Stimulated activated CD8-positive, alpha-beta memory T cell treated with anti-CD3 and anti-CD28 coated beads, Interleukin-2, amount 100 ng/mL, for 1 hour (primary cell): ENCODE measurements at places on chromosomes 13 and 19.

- no peak for DNase-seq
Observed at GRCh38 chr13:110282316-110282841, 24.6 kb downstream of the COL4A1 start.

DNA sequence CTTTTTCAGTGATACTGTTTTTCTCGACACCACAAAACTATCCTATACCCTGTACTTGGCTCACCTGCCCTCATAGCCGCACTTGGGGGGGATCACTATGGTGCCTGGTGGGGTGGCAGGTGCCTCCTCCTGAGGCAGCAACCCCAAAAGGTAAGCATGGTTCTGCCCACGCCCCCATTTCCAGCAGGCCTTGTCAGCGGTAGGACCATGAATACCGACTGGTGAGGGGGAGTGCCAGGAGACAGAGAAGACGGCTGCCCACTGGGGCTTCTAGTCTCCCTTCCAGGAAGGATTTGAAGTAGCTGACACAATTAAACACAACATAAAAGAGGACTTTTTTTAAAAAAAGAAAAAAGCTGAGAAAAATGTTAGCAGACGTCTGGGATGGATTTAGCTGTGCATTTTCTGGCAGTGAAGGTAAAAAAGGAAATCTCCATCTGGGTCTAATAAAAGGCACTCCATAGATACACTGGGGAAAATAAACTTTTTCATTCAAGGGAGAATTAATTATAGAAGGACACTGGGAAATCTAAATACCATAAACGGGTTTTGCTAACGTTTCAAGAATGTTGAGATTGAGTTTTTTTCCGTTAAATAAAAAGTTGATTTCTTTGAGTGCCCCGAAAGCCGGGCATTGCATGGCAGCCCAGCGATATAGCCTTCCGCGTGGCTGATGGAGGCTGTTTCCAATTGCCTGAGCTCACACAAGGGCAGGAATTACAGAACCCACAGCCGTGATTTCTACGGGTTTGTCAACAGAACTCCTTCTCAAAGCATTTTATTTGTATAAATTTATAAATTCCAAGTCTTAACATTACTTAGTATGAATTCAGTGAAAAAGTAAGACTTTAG is 45.1 kb downstream of the ATP11A start:
- no peak for DNase-seq

GRCh38 chr13:41213316-41213715 is 18.9 kb upstream of the KBTBD7 start:
- DNase-seq = no peak

DNA sequence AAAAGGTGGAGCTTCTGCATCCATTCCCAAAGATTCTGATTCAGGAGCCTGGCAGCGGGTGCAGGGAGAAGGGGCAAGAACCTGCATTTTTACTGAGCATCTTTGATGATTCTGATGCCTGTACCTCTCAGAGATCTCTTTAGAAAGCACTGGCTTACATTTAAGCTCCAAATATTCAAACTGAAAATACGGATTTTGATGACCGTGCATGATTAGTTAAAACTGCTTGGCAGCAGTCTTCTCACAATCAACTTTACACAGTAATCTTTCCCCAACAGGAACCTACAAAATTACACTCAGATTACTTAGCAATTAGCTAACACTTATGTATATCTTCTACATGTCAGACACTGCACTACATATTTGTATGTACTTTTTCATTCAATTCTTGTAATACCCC is 108.9 kb downstream of the DOCK9 start:
- no peak for DNase-seq

DNA sequence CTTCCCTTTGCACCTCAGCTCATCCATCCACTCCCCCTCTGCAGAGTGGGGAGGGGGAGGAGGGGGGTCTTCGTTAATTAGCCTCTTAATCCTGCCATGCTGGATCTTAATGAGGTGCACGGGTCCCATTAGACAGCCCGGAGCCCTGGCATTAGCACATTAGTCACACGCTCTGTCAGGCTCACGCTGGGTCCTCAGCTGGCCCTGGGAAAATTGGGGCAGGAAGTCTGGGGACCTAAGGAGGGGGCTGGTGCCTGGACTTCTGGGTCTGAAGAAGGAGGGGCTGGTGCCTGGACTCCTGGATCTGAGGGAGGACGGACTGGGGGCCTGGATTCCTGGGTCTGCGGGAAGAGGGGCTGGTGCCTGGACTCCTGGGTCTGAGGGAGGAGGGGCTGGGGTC is 444 bp upstream of the NCCRP1 start:
- no peak for DNase-seq

- no peak for DNase-seq
Observed at GRCh38 chr19:47111682-47112165, 1.9 kb downstream of the ZC3H4 start.

DNA sequence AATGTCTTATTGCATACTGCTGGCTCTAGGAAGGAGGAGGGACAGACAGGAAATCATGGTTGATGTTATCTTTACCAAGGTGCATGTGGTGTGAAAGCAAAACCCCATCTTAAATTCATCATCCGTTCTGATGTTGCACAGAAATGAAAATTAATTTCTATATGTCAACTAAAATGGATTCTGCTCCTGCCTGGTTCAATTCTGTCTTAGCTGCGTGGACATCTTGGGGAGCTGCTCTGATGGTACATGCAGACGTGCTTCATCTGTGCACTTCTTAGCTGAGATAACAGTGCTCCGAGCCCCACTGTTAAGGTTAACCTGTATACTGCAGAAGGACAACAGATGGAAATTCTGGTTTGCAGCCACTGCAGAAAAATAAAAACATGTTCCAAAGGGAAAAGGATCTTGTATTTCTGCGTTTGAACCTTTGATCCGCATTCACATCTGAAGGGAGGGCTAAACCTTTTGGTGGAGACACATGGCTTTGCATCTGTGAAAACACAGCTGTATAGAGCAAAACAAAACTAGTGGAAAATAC is 155.6 kb downstream of the TM9SF2 start:
- DNase-seq = no peak

DNA sequence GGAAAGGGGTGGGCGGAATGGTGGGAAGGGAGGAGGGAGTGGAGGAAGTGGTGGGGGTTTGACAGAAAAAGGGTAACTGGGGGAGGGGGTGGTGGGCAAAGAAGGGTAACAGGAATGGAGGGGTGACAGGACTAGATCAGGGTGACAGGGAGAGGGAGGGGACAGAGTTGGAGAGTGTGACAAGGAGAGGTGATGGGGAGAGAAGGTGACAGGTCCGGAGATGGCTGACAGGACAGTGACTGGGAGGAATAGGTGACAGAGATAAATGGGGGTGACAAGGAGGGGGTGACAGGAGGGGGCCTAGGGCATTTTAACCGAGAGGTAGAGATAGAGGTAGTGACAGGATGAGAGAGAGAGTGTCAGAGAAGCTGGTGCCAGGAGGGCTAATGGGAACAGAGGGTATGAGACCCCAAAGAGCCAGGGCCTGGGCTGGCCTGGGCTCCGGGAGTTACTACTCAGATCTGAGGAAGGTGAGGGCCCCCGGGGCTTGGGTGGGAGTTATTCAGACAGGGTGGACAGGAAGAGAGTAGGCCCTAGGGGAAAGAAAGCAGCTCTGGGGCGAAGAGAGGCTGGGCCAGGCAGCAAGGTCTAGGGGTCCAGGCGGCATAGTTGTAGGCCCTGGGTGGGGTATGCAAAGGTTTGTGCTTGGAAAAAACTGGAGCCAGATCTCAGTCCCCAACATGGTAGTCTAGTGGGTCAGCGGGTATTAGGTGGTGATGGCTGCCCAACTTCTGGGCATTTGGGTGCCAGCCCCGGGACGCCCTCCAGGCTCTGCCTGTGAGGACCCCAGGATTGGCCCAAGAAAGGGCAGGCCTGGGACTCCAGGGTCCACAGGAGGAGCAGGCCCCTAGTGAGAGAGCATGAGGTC is 660 bp downstream of the CIC start:
- DNase-seq = no peak

DNA sequence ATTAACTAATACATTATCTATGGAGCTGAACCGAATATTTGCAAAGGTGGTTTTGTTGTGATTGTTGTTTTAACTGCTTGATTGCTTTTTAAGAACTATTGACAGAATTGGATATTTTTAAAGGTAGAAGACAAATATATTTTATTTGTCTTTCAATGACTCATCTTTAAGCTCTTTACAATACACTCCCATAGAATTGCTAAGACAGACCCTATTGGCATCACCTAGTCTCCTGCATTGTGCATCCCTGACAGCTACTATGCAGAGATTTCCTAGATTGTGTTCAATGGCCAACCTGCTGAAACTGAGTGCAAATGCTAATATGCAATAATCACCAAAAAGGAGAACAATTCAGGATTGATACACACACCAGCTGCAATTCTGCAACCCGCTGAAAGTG is 19.7 kb upstream of the SCEL start:
- DNase-seq = no peak

- DNase-seq = no peak
Observed at GRCh38 chr19:10037809-10038208, 24.5 kb downstream of the RDH8 start.

DNA sequence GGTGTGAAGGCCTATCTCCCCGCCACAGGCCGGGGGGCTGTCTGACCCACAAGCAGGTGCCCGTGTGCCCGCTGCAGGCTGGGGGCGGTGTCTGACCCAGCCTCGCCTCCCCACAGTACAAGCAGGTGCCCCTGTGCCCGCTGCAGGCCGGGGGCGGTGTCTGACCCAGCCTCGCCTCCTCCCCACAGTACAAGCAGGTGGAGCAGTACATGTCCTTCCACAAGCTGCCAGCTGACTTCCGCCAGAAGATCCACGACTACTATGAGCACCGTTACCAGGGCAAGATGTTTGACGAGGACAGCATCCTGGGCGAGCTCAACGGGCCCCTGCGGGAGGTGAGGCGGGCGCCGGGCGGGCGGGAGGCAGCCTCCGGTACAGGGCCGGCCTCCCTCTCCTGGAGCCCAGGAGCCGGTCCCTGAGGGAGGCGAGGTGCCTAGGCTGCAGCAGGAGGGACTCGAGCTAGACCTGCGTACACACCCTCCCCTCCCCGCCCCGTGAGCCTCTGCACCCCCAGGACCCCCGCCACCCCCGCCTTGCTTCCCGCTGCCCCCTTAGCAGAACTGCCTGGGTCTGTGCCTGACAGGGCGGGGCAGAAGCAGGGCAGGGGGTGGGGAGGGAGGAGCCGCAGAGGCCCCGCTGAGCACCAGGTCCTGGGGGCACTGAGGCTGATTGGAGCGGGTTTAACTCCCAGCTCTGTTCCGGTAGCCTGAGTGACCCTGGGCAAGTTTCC is 20.6 kb downstream of the HCN2 start:
- DNase-seq = no peak

GRCh38 chr13:77698201-77699058 is 943 bp downstream of the SLAIN1 start:
- DNase-seq = no peak

DNA sequence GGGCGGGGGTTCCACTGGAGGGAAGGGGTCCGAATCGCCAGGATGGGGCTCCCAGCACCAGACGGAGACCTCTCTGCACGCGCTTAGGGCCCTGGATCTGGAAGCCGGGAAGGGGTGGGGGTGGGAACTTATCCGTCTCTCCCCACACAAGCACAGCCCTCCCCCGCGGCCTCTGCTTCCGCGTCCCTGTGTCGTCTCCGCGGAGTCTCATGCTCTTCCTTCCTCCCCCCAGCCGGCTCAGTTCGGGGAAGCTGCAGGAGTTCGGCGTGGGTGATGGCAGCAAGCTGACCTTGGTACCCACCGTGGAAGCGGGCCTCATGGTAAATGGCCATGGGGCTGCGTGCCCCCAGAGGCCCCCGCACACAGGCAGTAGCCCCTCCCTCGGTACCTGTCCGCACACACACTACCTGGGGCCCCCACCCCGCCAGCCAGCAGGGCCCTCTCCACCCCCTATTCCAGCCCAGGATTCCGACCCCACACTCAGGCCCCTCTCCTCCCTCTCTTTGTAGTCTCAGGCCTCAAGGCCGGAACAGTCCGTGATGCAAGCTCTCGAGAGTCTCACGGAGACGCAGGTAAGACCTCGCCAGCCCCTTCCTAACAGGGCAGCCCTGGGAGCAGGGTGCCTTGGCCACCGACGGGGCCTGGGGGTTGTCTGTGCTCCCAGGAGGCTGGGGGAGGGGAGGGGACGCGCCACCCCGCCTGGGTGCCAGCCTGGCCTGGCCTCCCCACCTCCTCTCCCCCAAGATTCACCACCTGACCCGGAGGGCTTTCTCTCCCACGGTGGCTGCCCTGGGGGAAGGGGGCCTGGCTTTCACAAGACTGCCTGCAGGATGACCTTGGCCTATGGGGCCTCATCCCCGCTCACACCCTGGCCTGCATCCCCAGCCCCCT is 3.2 kb downstream of the MIDN start:
- DNase-seq = no peak

GRCh38 chr13:50697746-50698539 is 145.5 kb downstream of the DLEU7 start:
- DNase-seq = no peak

- no peak for DNase-seq
Observed at GRCh38 chr13:113598081-113598410, 13.5 kb downstream of the TFDP1 start.

- peak; percentile 47 for DNase-seq
Observed at GRCh38 chr19:3573858-3574637, 1.3 kb downstream of the HMG20B start.

GRCh38 chr13:95643936-95644598 is 439 bp downstream of the DZIP1 start:
- DNase-seq = no peak

GRCh38 chr19:48405010-48405659 is 11.7 kb downstream of the GRIN2D start:
- DNase-seq = no peak

- no peak for DNase-seq
Observed at GRCh38 chr13:30071969-30072817, 221.8 kb upstream of the UBL3 start.

DNA sequence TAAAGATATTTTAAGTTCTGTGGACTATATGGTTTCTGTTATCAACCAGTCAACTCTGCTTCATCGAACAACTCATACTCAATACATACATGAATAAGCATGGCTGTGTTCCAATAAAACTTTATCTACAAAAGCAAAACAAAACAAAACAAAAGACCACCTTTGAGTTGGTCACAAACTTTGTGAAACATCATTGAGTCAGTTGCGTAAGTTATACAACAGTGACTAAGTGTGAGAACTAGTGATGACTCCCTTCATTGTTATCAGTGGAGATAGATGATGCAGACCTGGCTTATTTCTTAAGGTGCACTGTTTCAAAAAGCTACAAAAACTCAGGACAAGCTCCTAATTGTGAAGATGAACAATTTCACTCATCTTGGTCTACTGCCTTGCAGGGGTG is 14.5 kb upstream of the KLK4 start:
- no peak for DNase-seq

DNA sequence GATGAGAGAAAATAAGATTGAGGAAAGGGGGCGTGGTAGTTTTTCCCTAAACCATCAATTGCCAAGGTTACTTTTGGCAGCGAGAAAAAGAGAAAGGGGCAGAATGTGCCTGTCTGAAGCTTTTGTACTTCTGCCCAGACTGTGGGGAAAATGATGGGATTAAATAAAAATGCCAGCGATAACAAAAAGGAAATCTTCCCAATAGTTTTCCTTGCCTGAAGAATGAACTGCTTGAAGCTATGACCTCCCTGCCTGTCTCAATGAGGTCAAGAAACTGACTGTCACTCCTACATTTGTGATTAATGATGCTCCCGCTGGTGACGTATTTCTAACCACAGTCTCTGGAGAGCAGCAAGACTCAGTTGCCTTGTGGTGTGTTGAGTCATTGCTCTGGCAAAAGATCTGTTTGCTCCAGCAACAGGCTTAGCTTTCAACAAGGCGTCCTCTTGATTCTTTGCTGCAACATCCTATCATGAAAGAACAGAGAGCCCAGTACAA is 1051.5 kb downstream of the DIAPH3 start:
- no peak for DNase-seq

GRCh38 chr19:41711376-41712261 is 3.2 kb downstream of the CEACAM5 start:
- DNase-seq = no peak
